ENCODE measurements at places on chromosomes 5 and 9.

DNA sequence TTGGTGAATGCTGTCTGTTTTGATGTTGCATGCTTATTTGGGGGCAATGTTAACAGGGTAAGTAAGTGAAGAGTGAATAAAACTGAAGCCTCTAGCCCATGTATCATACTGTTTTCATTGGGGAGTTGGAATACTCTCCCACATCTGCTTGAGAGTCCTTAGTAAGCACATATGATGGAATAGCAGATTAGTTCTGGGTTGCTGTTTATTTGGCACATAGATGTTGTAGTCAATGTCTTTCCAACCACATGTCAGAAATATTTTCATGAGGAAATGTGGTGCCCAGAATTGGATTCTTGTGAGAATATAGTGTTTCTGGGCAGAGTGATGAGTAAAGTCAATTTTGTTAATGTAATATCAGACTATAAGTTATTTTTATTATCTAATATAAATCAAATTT is 611.7 kb upstream of the FTMT start:
- no peak for DNase-seq

GRCh38 chr5:91443023-91443422 is 59.9 kb upstream of the ARRDC3 start:
- DNase-seq = no peak

GRCh38 chr5:33227746-33228145 is 213.0 kb upstream of the TARS1 start:
- DNase-seq = no peak

GRCh38 chr5:160970605-160971191 is 118.7 kb upstream of the ATP10B start:
- DNase-seq = peak; percentile 1

- DNase-seq = no peak
These were observed 393.9 kb downstream of the ARHGEF28 start for GRCh38 chr5:74019923-74020322.

DNA sequence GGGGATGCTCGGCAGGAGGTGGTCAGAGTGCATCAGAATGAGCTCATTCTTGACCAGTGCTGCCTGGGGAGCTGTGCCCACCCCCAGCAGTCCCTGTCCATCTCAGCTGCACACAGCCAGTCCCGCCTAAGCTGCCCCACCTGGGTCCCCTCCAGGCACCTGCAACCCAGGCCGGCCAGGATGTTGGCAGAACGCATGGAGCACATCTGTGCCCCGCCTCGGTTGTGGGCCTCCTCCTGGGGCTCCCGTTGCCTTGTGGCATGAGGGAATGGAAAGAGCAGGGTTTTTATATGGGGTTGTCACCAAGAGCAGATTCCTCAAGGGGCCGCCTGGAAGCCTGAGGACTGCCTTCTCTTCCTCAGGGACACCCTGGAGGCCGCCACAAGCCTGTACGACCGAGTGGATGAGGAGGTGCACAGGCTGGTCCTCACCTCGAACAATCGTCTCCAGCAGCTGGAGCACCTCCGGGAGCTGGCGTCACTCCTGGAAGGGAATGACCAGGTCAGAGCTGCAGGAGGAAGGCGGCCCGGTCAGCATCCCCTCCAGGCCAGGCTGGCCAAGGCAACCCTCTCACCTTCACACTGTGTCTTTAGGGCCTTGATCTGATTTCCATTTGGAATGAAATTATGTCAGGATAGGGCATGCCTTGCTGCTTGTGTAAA is 34.8 kb upstream of the LRRC14B start:
- no peak for DNase-seq

GRCh38 chr5:150609843-150610584 is 30.4 kb upstream of the SYNPO start:
- no peak for DNase-seq

DNA sequence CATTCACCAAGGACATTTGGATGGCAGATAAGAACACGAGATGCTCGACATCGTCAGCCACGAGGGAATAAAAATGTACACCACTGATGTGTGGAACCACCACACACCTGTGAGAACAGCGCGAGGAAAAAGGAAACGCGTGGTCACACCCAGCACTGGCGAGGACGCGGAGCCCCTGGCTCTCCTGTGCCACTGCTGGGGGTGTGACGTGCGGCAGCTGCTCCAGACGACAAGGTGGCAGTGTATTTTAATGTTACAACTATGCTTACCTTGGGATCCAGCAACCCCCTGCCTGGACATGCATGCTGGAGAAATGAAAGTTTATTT is 13.6 kb upstream of the CEP72 start:
- DNase-seq = peak; percentile 51

DNA sequence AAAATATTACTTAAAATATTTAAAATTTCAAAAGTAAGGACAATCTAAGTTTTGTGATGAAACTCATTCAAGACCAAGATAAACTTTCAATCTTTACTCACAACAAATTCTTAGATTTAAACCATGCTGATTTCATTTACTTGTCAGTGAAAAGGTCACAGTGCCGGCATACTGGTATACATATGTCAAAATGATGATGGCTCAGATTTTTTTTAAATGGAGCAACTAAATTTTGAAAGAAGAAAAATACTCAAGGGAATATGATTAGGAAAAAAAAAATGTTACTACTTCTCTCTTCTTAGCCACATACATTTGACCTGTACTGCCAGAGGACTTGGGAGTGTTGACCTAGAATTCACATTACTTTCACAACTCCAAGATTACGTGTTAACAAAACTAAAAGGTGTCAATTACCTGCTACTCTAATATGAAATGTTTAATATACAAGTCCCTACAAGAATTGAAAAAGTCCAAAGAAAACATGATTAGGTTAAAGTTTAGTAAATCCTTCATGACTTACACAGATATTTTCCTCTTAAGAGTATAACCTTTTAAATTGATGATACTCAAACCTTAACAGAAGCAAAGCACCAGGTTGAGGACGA is 4.6 kb downstream of the EFNA5 start:
- no peak for DNase-seq

- DNase-seq = no peak
These were observed 77.4 kb downstream of the NR2F1-AS1 start for GRCh38 chr5:93503598-93504067.

GRCh38 chr9:4563105-4563504 is 72.8 kb downstream of the SLC1A1 start:
- DNase-seq = no peak

- DNase-seq = no peak
These were observed 60.1 kb downstream of the GTF3C4 start for GRCh38 chr9:132730054-132731033.

- DNase-seq = no peak
These were observed 76.5 kb downstream of the WNK2 start for GRCh38 chr9:93260263-93261066.

DNA sequence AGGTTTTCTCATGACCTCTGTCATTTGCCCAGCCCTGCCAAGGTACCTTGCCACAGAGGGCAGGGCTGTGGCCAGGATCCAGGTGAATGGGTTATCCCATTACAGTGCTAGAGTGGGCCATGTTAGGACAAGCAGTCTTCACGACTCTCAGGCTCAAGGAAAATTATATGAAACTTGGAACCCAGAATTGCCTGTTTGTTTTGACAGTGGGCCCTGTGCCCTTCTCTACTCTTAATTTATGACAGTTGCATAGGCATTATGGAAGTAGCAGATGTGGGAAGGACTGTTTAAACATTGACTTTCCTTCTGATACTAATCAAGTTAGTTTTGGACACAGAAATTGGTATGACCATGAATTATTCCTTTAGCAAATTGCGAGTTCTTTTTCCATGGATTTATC is 41.7 kb downstream of the ITGA2 start:
- DNase-seq = no peak

- DNase-seq = peak; percentile 77
These were observed at the start of gene TMEM232 for GRCh38 chr5:110726249-110727024. Gene TMEM232 (minus strand): TSS chr5:110726671. CDS start chr5:110667352, 59,319 bp downstream.

GRCh38 chr9:21709464-21710058 is 92.9 kb upstream of the MTAP start:
- DNase-seq = peak; percentile 2

GRCh38 chr5:131786036-131786435 is 10.8 kb downstream of the FNIP1 start:
- DNase-seq = no peak

DNA sequence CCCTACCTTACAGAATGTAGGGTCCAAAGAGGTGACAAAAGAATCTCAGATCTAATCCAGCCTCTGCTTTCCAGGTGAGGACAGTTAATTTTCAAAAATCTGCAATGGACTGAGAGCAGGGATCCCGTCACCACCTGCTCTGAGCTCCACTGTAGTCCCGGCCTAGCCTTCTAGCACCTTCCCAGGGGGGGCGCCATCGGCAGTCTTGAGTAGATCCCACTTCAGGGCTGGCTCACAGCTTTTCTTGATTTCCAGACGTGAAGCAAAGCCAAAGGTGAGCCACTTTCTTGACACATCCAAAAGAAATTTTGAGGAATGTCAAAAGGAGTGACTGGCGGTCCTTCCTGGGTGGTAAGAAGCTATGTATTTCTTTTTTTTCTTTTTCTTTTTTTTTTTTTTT is 114.1 kb downstream of the SYK start:
- DNase-seq = no peak

GRCh38 chr5:139631520-139632165 is 16.5 kb upstream of the CXXC5 start:
- no peak for DNase-seq

- DNase-seq = no peak
These were observed 32.9 kb downstream of the NDST1 start for GRCh38 chr5:150540615-150541396.

DNA sequence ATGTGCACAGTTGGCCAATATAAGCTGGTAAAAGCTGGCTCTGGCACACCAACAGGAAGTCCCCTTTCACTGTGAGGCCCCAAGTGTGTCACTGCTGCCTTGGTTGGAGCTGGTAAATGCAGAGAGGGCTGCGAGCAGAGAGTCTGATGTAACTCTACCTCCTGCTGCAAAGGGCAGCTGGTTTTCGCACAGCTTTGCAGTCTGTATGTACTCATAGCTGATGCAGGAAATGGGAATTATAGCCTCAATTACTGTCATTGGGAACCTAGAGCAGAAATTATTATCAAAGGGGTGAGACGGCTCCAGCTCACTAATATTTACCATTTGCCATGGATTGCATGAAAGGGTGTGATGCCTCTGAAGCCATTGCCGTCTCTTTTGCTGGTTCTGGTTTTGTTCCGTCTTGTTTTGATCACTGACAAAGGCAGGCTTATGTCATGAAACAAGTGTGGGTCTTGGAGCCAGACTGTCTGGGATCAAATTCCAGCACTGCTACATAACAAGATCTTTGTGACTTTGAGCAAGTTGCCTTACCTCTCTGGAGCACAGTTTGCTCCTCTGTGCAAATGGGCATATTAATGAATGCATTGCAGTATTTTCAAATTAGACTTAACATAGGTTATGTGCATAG is 124.3 kb upstream of the SLC25A48 start:
- no peak for DNase-seq

GRCh38 chr5:26889815-26890214 is 148.6 kb downstream of the CDH9 start:
- peak; percentile 94 for DNase-seq

DNA sequence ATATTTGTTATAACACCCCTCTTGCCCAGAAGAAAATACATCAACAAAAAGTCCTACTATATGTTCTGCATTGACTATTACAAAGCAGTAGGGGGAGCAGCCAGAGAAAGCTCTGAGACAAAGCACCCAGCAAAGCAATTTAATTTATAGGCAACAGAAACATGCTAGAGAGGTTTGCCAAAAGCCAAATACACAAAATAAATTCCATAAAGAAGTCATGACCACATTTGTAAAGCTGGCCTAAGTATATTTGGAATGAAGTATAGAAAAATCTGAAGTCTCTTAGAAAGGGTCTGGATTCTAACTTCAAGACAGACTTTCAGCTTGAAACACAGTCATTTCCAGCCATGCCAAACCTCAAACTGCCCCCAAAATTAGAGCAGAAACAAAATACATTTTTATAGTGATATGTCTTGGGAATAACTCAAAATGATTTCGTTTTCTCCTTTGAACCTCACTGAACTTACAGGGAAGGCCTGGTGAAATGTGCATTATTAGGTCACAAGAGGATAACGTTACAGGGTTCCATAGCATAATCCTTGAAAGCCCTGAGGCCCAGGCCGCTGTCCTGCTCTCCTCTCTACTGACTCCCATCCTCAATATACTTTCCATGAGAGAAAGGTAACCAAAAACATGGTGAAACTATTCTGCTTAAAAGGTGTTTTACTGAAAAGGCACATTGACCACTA is 451.8 kb downstream of the RAB3C start:
- no peak for DNase-seq

- peak; percentile 63 for DNase-seq
These were observed 509.9 kb downstream of the ZNF608 start for GRCh38 chr5:124236361-124237205.

DNA sequence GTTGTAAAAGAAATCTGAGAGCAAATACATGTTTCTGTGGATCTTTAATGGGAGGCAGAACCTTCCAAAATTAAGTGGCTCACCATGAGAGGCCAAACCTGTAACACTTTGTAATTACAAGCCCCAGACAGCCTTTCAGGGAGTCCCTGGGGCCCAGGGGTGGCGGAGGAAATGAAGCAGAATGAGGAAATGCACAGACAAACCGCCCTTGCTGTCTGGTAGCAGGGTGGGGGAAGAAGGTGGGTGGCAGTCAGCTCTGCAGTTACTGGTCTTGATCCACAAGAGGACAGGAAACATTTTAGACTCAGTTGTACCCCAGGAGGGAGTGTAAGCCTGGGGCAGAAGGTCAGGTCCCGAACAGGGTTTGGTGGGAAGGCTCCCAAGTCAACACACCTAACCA is 6.5 kb downstream of the ARL14EPL start:
- no peak for DNase-seq

DNA sequence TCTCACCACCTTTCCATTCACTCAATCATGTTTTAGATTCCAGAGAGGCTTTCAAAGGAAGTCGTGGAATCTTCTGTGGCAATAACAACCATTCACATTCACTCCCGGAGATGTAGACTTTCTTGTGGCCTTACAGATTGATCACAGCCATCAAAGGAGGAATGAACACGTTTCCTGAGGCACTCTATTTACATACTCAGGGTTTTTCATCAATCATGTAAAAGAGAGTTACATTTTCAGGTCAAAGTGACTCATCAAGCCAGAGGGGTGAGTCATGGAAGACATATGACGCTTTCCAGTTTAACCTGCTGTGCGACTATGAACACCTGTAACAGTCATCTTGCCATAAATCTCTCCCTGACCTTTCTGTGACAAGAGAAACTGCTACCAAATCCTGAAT is 39.3 kb upstream of the RAD23B start:
- peak; percentile 67 for DNase-seq

DNA sequence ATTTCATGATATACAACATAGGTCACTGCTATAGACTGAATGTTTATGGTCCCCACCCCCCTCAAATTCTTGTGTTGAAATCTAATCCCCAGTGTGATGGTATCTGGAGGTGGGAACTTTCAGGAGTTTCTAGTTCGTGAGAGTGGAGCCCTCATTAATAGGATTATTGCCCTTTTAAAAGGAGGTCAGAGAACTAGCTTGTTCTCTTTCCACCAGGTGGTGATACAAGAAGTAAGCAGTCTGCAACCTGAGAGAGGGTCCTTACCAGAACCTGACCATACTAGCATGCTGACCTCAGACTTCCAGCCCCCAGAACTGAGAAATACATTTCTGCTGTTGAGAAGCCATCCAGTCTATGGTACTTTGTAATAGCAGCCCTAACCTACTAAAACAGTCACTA is 33.3 kb downstream of the TMEM161B start:
- DNase-seq = no peak

All from NCI-H748 treated with DMSO at 0.1 percent for 48 hours (cell line).